HS-27A (cell line): ENCODE measurements at places on chromosomes 3 and 15.

DNA sequence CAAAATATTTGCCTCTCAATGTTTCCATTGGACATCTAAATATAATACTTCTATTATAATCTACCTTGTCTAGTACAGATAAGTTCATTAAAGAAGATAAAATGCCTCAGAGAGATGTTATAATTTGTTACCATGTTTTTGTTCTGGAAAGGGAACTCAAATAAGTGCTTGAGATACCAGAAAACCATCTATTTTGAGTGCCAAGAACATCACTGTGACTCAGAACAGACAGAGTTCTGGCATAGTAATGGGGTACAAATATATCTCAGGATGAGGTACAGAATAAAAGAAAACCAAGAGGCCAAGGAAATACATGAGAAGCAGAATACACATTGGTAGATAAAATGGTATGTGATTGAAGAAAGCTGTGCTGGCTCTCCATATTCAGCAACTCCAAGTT is 58.9 kb downstream of the IMPG2 start:
- no peak for DNase-seq

- no peak for DNase-seq
Observed at GRCh38 chr15:41881920-41882688, 11.7 kb downstream of the SPTBN5 start.

DNA sequence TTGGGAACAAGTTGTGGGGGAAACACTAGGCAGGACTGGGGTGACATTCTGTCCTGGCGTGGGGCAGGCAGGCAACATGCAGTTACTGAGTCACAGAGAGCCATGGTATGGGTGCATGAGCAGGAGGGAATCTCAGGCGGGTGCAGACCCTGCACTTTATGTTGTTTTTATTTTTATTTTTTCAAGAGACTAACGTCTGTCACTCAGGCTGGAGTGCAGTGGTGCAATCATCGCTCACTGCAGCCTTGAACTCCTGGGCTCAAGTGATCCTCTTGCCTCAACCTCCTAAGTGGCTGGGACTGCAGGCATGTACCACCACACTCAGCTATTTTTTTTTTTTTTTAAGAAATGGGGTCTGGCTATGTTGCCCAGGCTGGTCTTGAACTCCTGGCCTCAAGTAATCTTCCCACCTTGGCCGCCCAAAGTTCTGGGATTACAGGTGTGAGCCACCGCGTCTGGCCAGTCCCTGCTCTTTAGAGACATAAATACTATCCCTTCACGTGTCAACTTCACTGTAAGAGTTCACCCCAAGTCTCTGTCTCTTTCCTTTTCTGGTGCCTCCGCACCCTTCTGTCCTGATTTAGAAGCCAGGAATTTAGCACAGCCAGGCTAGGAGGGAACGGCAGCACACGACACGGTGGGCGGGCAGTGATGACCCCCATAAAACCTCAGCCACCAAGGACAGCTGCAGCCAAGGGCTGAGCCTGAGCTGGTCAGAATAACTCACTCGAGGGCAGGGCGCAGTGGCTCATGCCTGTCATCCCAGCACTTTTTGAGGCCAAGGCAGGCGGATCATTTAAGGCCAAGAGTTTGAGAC is 72.8 kb upstream of the IQSEC1 start:
- no peak for DNase-seq

DNA sequence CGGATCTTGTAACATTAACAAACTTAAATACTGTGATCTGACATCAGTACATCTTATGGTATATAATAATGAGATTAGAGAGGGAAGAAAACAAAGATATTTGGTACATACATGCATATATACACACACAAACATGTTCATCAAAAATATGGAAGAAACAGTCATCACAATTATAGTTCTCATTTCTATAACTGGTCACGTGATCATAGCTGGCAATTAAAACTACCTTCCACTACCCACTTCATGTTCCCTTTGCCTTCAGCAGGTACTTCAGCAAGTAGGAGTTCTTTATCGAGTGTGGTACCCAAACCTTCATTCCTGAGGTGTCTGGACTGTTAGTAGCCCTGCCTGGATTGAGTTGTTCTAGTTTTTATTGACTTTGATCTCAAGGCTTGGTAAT is 70.9 kb upstream of the ALDH1A3 start:
- DNase-seq = no peak

- no peak for DNase-seq
Observed at GRCh38 chr3:21109056-21109455, 642.0 kb downstream of the ZNF385D start.

DNA sequence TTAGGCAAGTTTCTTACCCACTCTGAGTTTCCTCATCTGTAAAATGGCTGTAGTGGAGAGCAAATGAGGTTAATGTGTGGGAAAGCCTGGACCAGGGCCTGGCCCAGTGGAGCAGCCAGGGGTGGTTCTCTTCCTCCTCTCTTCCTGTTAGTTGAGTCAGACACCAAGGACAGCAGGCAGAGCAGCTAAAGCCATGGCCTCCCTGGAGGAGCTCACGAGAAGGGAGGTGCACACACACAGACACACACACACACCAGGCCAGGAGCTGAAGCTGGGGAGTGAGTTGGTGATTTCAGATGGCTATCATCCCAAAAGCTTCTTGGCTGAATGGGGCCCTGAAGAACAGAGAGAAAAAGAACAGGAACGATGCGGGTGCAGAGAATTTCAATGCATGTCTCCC is 33.2 kb upstream of the TSPAN3 start:
- DNase-seq = no peak

- no peak for DNase-seq
Observed at GRCh38 chr3:17201538-17201937, 316.8 kb downstream of the PLCL2 start.

DNA sequence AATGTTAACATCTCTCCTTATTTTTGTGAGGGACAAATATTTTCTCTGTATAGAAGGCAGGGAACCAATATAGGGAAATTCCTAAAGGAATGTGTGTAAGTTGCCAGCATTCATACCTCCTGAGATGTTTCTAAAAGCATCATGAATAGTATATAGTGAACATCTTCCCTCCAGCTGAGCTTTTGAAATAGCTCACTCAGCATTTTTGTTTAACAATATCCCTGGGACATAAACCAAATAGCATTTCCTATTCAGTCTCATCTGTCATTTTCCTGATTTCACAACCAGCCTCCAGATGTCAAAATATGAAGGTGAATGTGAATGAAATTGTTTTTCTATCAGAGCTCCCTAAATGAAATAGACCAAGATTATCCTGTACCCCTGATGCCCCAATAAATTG is 137.2 kb downstream of the PPM1L start:
- DNase-seq = no peak

DNA sequence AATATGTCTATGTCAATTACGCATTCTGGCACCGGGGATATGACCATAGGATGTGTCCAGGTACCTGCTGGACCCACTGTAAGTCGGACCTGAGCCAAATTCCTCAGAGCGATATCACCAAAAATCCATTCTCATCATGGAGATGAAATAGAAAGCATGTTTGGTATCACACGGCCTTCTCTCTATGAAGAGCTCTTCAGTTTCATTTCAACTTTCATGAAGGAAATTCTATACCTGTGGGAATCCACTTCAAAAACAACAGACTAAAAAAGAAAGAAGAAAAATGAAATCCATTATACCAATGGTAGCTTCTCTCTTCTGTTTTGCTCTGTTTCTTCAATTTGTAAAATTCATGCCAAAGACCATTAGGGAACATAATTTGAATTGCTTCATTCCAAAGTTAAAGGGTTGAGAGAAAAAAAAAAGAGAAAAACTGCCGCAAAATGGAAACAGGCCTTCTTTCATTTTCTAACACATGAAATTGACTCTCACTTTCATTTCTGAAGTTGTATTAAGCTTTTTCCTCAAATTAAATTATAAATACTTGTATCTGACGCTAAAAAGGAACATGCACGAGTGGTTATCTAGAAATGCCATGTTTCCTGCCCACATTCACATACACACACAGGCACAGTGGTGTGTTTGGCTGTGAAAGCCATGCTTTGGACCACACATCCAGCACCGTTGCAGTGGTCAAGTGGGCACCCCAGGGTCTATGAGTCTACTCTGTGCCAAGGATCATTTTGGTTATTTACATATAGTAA is 46.9 kb upstream of the DIPK2A start:
- DNase-seq = no peak

- DNase-seq = no peak
Observed at GRCh38 chr3:37997342-37997741, 6.8 kb downstream of the VILL start.

DNA sequence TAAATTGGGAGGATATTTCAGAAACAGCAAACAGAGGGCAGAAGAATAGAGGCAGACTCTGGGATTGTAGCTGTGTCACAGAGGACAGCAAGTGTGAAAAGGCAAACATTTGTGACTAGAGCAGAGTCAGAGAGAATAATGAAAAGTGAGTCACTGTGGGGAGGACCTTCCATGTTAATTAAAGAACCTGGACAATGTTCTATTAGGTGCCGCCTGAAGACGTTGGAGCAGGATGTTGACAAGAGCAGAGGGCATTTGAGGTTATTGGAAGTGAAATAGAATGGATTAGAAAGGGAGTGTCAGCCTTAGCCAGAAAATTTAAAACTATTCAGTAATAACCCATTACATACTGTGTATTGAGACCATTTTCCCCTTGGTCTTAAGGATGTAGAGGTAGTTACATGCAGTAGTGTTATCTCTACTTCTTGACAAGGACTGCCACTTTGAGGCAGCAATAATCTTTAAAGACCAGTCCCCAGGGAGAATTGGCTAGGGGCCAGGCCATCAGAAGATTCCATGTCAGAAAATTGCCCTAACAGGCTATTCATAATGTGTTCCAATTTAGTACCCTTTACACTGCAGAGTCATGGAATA is 5.8 kb downstream of the ACKR2 start:
- no peak for DNase-seq

- DNase-seq = no peak
Observed at GRCh38 chr3:77571971-77572715, 532.2 kb downstream of the ROBO2 start.

GRCh38 chr3:13174011-13174802 is 101.0 kb upstream of the IQSEC1 start:
- DNase-seq = no peak

- no peak for DNase-seq
Observed at GRCh38 chr3:175105066-175105465, 245.9 kb downstream of the NAALADL2 start.

DNA sequence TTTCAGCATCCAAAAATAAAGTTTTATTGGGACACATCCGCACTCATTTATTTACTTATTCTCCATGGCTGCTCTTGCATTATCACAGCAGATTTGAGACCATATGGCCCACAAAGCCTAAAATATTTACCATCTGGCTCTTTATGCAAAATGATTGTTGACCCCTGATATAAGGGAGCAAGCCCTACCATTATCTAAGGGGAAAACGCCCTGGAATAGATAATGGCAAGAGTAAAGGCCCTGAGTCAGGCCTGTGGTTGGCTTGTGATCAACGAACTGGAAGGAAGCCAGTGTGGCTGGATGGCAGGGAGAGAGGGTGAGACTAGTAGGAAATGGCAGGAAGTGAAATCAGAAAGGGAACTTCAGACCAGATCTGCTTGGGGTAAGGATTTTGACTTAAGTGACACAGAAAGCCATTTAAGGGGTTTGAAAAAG is 24.6 kb upstream of the DMXL2 start:
- peak; percentile 75 for DNase-seq

GRCh38 chr3:145032791-145033190 is 1061.2 kb downstream of the DIPK2A start:
- no peak for DNase-seq

GRCh38 chr3:197750396-197750831 is 731 bp downstream of the FYTTD1 start:
- DNase-seq = no peak

GRCh38 chr3:129503471-129504291 is 24.8 kb upstream of the RHO start:
- no peak for DNase-seq

DNA sequence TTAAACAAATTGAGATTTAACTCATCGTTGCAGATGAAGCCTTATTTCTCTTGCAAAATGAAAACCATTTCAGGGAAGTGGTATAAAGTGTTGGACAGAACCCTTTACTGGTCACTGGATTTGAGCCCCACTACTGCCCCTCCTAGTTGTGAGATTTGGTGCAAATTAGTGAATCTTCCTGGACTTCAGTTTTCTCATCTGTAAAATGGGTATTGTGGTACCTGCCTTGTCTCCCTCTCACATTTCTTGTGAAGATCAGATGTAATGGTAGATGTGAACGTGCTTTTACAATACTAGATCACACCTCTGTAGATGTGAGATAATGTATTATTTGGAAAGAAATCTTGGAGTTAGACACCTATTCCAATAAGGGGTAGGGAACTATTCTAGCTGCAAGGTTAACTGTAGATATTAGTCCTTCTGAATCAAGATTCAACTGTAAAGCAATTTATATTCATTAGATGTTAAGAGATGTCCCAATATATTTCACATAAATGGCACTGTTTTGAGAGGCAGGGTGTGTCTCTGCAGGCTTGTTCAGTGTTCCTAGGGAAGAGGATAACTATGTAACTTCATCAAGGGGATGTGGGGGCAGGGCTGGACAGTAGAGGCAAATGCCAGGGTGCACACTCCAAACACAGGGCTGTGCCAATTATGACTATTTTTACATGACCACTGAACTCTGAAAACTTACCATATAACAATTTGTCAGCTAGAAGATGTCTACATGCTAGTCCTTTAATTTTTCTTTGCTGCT is 112.4 kb upstream of the PFN2 start:
- no peak for DNase-seq

- DNase-seq = no peak
Observed at GRCh38 chr3:52813810-52814209, 16.7 kb downstream of the ITIH4 start.

GRCh38 chr3:122912772-122913538 is 114.6 kb downstream of the SEMA5B start:
- no peak for DNase-seq

DNA sequence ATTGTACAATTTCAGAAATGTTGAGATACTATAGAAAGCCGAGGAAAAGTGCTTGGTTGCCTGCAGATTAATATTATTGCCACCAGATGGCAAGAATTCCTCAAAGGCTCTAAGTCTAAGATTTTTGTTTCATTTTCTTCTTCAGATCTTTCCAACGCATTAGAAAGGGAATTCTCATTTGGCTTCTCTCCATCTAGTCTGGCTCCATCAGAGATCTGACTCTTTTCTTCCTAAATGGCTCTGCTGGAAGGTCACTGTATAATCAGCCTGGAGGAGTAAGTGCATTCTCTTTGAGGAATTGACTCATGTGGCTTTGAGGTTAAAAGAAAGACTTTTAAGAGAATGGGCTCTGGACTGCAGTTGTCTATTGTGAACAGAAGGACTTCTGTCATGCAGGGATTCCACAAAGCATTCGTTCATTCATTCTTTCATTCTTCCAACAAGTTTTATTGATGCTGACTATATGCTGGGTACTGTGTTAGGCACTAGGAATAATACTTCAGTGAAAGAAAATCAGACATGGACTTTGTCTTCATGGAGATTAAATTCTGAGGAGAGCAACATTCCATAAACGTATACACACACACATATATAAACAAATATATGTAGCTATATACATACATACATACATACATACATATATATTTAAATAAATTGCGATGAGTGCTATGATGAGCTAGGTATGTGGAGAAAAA is 55.3 kb downstream of the SLC28A2 start:
- peak; percentile 4 for DNase-seq
